CD4-positive, alpha-beta T cell treated with Interleukin-6 for 4 hours (primary cell): ENCODE measurements at places on chromosomes 13 and 19.

- DNase-seq: no peak
Measured at GRCh38 chr19:47572635-47573034, 313 bp downstream of the ZNF541 start.

DNA sequence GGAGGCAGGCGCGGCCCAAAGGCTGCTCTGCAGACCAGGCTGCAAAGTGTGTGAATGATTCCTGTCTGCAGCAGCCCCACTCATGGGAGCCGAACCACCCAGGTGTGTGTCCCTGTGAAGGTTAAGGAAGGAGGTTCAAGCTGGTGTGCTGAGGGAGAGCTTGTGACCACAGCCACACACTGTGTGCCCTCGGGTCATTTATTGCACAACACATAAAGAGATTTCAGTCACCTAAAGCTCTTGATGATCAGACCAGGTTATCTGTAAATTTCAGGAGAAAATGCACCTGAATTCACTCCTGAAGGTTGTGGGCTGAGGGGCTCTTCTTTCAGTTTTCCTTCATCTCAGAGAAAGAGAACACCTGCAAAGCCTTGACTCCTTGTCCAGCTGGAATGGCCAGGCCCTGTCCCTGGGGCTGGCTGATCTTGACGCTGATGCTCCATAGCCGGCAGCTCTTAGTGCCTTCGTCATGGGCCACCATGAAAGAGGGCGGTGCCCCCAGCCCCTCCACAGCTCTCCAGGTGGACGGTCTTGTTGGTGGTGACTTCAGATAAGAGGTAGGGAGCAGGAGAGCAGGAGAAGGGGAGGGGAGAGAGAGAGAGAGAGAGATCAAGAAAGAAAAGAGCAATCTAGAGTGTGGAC is 110.8 kb upstream of the C1QTNF9B start:
- no peak for DNase-seq

GRCh38 chr13:78326633-78327032 is 276.7 kb downstream of the POU4F1 start:
- DNase-seq: no peak

DNA sequence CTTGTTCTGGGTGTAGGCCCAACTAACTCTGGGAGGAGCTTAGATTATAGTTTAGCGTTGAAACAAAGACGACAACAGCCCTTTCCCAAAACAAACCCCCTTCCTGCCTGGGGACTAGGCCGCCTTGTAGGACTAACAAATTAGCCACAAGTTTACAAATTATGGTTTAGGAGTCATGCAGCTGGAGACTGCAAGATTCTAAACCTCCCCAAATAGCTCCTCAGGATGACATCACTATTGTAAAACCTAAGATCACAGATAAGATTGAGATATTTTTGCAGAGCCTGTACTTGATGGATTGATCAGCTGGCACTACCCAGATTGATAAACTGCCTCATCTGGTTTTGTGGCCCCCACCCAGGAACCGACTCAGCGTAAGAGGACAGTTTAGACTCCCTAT is 2.3 kb upstream of the SLC25A15 start:
- DNase-seq: no peak

DNA sequence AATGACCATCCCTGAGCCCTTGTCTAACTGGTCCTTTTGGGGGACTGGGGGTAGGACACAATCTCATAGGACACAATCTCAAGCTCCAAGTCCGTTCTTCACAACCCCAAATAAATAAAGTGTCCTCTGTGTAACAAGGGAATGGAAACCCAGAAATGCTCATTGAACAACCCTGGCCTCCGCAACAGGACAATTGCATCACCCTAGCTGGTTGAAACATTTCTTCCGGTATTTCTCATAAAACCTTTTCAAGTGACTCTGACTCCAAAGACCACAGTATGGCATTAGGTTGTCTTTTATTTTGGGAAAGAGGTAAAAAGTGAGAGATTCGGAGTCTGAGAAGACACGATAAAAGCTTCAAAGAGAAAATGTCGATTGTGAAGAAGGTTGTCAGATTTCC is 186.6 kb downstream of the ZNF536 start:
- no peak for DNase-seq

- DNase-seq: no peak
Measured at GRCh38 chr13:42146359-42146758, 97.9 kb downstream of the DGKH start.

- DNase-seq: no peak
Measured at GRCh38 chr13:52978989-52979388, 49.6 kb upstream of the OLFM4 start.

GRCh38 chr19:2385053-2385721 is 25.1 kb downstream of the TMPRSS9 start:
- DNase-seq: no peak

GRCh38 chr19:1155352-1156304 is 18.4 kb downstream of the SBNO2 start:
- no peak for DNase-seq
